Kidney tubule cell (primary cell): ENCODE measurements at places on chromosomes 4 and X.

DNA sequence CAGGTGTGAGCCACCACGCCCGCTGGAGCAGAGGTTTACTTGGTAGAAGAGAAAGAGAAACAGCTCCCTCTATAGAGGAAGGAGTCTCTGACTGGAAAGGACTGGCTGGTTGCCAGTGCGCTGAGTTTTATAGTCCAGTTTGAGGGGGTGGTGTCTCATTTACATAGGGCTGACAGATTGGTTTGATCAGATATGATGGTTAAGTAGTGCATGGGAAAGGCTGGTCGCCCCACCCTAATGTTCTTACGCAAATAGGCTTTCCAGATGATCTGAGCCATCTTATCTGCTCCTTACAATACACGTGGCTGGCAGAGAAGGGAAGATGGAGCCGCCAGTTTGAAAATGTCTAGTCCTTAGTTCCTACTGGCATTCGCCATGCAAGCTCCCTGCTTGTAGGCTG, 439.5 kb downstream of the NAF1 start:
- DNase-seq: no peak

DNA sequence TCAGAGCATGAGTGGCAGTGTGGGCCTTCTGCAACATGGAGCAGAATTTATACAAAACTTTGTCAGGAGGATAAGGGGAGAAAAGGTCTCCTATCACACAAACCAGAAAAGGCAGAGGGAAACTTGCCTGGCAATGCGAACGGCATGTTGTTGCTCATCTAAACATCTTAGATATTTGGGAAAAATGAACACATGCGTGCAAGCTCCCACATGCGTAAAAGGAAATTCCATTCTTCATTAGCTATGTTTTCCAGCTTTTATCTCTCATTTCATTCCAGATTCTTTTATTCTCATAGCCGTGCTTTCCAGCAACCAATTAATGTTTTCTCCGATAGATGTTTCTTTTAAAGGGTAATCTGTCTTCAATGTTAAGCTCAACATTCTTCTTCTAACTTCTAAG, 31.3 kb upstream of the GBA3 start:
- no peak for DNase-seq

GRCh38 chr4:119550857-119551532, 77.6 kb downstream of the PDE5A start:
- DNase-seq: peak; percentile 37

DNA sequence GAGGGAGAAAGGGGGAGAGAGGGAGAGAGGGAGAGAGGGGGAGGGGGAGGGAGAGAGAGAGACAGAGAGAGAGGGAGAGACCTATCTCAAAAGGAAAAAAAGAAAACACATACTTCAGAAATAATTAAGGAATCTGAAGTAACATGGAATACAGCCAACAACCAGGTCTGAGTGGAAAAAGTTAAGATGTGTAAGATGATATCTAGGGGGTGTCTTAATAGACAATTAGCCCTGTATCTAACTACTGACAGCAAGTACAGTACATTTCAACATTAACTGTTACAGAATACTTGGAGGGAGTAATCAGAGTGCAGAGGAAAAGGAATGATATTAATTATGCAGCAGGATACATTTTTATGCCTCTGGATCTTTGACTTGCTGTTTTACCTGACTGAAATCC, 22.4 kb downstream of the NUP54 start:
- no peak for DNase-seq

GRCh38 chrX:121456315-121456714, 408.9 kb downstream of the GLUD2 start:
- DNase-seq: peak; percentile 4

- DNase-seq: no peak
These were observed 10.8 kb upstream of the SFRP2 start for GRCh38 chr4:153799694-153800074.

DNA sequence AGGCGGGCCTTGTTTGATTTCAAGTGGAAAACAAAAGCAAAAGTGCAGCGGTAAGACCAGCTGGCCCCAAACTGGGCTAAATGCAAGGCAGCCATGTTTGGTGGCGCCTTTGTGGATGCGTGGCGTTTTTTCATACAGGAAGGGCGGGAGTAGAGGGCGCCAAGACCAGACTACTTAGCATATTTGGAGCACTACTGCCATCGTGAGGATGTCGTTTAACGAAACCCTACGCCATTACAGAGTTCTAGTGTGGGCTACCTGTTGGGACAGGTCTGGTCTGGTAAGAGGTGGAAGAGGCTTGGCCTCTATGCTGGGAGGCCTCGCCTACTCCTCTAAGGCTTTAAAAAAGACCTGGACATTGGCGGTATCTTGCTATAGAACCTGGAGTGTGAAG, 230.7 kb upstream of the STK26 start:
- DNase-seq: peak; percentile 90

- no peak for DNase-seq
These were observed 14.9 kb downstream of the LSM6 start for GRCh38 chr4:146190456-146190855.
